ENCODE measurements at places on chromosomes 7 and 10.

- DNase-seq, result no peak
Measured at GRCh38 chr7:66630531-66630930, 1.9 kb downstream of the KCTD7 start.

GRCh38 chr10:99497343-99498025 is 35.3 kb upstream of the NKX2-3 start:
- no peak for DNase-seq

- DNase-seq, result peak; percentile 36
Measured at GRCh38 chr7:131225619-131226513, 101.8 kb upstream of the MKLN1 start.

- peak; percentile 54 for DNase-seq
Measured at GRCh38 chr10:77970869-77971803, 44.6 kb upstream of the DLG5 start.

- no peak for DNase-seq
Measured at GRCh38 chr10:62057359-62057758, 155.9 kb downstream of the ARID5B start.

Measured in left ventricle myocardium superior (tissue), 1 donor.